ENCODE measurements at places on chromosomes 2 and 18.

GRCh38 chr2:24613154-24613814, 122.2 kb downstream of the NCOA1 start:
- DNase-seq = no peak

- no peak for DNase-seq
Observed at GRCh38 chr2:160365716-160366367, 127.8 kb downstream of the RBMS1 start.

GRCh38 chr2:209458008-209458979, 34.4 kb downstream of the MAP2 start:
- no peak for DNase-seq

- DNase-seq = no peak
Observed at GRCh38 chr2:166115589-166115988, 12.2 kb downstream of the SCN1A start.

DNA sequence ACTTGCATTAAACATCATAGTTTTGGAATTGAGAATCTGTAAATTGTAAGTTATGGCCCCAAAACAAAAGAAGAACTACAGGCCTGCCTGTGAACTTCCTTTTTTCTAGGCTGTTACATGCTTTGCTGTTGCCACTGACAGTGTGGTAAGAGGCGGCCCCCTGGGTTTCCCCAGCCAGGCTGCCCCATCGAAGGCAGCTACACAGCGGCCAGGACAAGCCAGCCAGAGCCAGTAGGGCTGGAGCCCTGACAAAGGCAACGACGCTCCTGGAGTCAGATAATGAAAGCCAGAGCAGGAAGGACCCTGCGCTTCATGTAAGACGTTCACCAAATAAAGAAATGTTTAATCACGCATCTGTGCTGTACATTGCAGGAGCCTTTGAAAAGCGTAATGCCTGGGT, 55.0 kb downstream of the ANKRD44 start:
- peak; percentile 31 for DNase-seq

DNA sequence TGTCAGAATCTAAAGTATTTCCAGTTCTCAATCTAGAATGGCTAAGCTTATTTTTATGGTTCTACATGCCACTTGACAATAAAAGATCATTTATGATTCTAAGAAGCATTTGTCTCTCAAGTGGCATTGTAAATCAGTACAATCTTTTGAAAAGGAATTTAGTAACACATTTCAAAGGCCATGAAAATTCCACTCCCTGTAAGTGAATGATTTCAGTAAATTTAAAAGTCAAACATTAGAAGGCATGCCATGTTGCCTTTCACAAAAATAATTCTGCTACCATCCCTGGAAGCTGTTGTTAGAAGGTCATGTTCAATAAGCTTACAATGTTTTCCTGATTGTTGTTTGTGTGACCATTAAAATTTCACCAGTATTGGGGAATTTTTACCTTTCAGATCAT, 142.9 kb downstream of the RPIA start:
- no peak for DNase-seq

- no peak for DNase-seq
Observed at GRCh38 chr2:154532763-154533162, 165.7 kb upstream of the KCNJ3 start.

- no peak for DNase-seq
Observed at GRCh38 chr2:20429528-20429927, 17.3 kb upstream of the RHOB start.

DNA sequence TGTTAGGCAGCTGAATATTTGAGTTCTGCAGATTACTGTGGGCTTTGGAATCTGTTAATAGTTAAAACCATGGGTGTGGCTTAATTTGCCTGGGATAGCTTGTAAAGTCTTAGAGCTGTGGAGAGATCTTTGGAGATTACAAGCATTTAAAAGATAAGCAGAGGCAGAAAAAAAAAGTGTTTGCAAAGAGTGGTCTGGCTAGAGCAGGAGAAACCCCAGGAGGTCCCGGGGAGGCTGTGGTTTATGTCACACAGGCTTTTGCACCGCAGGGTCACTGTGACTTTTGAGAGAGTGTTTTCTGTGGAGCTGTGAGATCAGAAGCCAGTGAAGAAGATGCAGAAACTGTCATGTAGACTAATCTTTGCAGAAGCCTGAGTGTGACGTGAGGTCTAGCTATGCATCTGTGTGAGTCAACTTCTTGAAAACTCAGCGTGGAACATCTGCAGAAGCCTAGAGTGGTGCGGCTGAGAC, 49.0 kb downstream of the SETBP1 start:
- no peak for DNase-seq

- DNase-seq = no peak
Observed at GRCh38 chr18:12304351-12305210, 3.5 kb upstream of the TUBB6 start.

DNA sequence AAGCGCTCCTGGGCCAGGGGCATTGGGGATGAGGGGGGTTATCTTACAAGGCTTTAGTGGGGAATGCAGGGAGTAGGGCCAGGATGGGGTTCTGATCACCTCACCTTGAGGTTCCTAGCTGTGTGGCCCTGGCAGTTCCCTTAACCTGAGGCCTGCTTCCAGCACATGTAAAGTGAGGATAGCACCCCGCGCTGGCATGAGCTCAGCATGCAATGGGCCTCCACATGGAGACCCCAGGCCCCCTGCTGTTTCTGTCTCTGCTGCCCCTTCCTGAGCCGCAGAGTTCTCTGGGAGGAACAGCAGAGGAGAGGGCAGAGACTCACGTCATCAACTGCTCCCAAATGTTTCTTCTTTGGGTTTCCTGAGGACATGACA, 8.6 kb upstream of the TEX51 start:
- no peak for DNase-seq

GRCh38 chr2:172430678-172431077, 3.3 kb downstream of the ITGA6 start:
- no peak for DNase-seq

GRCh38 chr18:77400561-77400960, 150.9 kb downstream of the GALR1 start:
- no peak for DNase-seq

GRCh38 chr18:9542924-9543323, 67.6 kb downstream of the RALBP1 start:
- no peak for DNase-seq

DNA sequence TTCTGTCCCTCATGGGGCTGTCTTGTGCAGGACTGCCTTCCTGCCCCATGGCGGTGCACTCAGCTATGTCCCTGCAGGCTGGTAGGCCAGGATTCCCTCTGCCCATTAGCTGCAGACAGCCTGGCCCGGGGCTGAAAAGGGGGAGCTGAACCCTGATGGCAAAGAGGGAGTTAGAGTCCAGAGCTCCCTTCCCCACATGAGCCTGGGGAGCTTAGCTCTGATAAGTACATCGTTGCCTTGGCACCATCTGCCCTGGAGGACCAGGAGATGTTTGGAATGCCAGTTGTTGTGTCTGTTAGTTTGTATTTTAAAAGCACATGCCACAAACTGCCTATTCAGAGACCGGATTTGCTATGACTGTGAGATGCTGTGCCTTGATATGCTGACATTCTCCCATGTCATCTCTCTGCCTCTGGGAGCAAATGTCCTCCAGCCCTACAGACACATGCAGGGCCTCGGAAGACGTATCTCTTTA, 65.1 kb upstream of the AFF3 start:
- DNase-seq = no peak

GRCh38 chr2:69692424-69692823, 48.9 kb upstream of the AAK1 start:
- no peak for DNase-seq

GRCh38 chr18:56019908-56020307, 431.9 kb upstream of the TCF4 start:
- DNase-seq = no peak

DNA sequence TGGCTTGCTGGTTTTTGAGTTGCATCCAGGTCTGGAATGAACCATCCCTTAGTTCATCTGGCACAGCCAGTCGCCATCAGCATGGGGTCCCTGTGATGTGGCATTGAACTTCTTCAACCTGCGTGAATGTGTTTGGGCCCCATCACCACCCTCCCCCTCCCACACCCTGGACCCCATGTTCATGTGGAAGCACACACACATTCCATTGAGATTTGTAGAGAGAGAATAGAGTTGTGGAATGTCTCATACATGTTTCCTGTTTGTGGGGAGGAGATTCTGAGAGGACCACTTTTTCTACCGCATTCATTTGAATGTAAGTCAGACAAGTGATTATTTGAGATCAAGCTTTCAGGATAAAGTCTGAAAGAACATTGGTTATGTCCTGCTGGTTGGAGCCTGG, 117.6 kb upstream of the EML6 start:
- DNase-seq = no peak

- DNase-seq = no peak
Observed at GRCh38 chr2:189587780-189588179, 7.2 kb upstream of the SLC40A1 start.

- DNase-seq = no peak
Observed at GRCh38 chr2:168278424-168278888, 31.1 kb upstream of the STK39 start.

- no peak for DNase-seq
Observed at GRCh38 chr2:111698743-111699554, 185.0 kb downstream of the ANAPC1 start.

GRCh38 chr18:23669804-23670405, 7.2 kb upstream of the ANKRD29 start:
- DNase-seq = no peak

DNA sequence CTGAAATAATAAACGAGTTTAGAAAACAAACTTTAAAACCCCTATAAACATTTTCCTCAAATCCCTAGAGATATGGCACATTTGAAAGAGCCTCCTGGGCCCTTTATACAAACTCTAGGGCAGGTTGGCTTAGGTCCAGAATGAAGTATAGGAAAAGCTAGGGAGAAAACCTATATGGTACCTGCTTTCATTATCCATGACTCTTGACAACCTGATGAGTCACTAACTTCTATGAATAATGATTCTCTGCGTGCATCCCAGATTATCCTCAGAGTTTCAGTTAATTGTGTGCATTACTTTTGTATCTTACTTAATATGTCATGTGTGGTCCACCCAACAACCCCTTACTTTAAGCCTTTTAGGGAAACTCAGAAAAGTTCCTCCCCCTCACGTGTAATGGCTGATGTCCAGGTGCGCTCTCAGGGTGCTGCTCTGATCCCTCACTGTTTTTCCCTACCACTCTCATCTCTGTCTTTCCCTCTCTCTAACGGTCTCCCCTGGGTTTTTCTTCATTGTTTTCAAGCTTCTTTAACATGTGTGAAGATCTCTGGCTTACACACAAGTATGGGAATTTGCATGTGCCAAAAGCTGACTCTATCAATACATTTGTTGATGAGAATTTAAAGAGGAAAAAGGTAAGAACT, 78.5 kb downstream of the LRP1B start:
- no peak for DNase-seq

DNA sequence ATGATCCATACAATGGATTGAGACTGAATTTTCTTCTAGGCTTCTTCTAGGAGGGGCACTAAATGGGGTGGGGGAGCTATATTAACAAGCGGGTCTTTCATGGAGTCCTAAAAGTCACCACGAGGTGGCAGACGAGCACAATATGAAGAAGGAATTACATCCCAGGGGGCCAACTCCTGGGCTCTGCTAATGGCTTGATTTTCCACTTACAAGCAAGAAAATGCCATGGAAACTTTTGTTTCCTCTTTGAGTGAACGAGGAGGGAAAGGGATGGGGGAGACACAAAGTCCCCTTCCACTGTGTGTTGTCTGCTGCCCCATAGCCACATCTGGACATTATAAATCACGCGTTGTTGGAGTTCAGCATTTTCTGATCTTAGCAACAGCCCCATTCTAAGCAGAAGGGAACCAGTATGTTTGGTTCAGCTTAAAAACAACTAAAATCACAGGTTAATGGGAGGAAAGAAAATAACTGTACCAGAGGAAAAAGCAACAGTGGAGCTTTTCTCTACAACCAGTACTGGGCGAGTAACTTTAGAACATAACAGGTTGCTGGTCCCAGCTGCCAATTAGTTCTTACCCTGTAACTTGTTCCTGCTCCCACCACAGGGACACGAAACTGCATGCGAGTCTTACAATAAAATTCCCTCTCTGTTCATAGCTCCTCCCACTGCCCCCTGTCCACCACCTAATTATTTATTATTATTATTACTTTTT, 285.0 kb upstream of the PARD3B start:
- DNase-seq = no peak

- DNase-seq = no peak
Observed at GRCh38 chr2:219522111-219523030, 8.1 kb downstream of the ASIC4 start.

GRCh38 chr2:95303191-95303919, 6.2 kb downstream of the KCNIP3 start:
- no peak for DNase-seq

DNA sequence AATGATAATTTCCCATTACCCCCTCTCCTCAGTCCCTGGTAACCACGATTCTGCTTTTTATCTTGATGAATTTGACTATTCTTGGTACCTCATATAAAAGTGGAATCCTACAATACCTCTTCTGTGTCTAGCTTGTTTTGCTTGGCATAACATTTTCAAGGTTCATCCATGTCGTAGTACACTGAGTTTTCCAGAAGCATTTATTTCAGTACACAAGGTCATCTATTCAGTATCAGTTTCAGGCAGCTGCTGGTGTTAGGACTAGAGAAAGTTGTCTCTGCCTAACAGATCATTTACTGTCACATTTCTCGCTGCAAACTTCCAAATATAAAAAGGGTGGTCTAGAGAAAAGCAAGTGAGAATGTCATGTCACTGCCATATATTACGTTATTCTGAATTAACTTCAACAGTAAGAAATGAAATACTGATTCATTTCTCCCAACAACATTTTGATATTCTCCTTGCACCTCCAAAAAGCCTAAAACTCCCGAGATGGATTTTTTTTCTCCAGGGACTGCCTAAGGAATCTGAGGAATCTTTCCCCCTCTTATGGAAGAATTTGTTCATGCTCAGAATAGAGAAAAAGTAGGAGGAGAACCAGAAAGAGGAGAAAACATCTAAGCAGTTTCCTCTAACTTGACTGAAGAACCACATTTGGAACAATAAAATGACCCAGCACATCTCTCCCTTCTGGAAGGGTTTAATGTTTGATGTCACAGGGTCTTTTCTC, 36.0 kb downstream of the CDK15 start:
- DNase-seq = no peak

Measured in stimulated activated CD8-positive, alpha-beta memory T cell treated with anti-CD3 and anti-CD28 coated beads, Interleukin-15, amount 100 ng/mL, for 24 hours (primary cell).